Gastroesophageal sphincter (tissue), 4 donors: ENCODE measurements at places on chromosomes 5 and 9. TPM values are rescaled to one million over a fixed set of nuclear protein-coding genes. Genes with fewer than 3 reads are reported as not detected.

The LRRC70 gene
- total RNA-seq: 10.1 TPM

The EDIL3 gene
- total RNA-seq: 26.9 TPM

- ATAC-seq: peak; percentile 31
These were observed 347.8 kb upstream of the RGMB start for GRCh38 chr5:98425640-98426039.

GRCh38 chr9:7097785-7098752 is 340.3 kb downstream of the KDM4C start:
- no peak for ATAC-seq

GRCh38 chr9:97388721-97389238 is 23.1 kb upstream of the TDRD7 start:
- ATAC-seq: no peak

DNA sequence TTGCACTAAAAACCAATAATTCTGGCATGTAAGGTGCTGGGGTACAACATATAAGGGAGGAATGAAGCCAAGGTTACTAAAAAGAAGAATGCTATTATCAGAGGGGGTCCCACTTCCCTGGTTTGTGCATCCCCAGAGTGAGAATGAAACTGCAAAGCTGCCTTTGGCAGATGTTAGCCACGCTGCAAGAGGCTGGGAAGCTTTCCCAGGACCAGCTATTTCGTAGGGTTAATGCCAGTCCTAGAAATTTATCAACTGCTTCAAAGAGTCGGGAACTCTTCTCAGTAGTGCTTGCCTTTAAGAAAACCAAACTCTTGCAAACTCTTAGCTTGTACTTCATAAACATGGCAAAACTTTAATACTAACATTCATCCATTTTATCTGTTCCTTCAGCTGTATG is 87.5 kb upstream of the NR5A1 start:
- no peak for ATAC-seq

DNA sequence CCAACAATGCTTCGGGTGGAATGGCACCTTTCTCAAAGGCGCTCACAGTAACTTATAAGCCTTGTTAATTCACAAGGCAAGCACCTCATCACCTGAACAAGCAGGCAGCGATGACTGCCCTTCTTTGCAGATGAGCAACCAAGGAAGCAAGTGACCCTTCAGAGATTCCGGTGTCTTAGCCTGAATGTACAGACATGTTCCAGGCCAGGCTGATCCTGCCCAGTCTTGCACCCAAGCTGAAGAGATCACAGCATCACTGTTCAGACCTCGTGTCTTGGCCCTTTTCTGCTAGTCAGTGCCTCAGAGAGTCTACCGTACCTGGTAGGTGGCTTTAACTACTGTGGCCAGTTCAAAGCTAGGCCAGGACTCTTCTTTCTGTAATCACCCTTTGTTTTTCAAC is 94.7 kb upstream of the ERCC6L2 start:
- no peak for ATAC-seq
